Hypothalamus (tissue), 51 donors: ENCODE measurements at places on chromosomes 6 and 20.

GRCh38 chr6:143234734-143235133 lies 174.0 kb downstream of the AIG1 start:
- DNase-seq, result no peak

GRCh38 chr6:149190224-149190831 lies 127.2 kb upstream of the TAB2 start:
- DNase-seq, result no peak

DNA sequence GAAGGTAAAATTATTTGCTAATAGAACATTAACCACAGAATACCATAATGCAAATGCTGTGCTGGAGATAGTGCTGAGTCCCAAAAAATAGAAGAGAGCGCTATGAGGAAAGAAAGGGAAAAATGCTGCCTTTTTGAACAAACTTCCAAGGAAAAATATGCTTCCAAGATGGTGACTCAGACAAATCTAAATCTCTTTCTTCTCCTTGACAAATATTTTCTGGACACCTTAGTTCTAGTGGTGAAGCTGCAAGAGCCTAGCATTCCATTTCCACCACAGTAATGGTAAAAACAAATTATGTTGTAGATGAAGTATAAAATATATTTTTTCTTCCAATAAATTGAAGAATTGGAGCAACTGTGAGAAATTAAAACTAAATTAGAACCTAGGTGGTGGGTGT lies 155.6 kb upstream of the TBX18 start:
- no peak for DNase-seq

DNA sequence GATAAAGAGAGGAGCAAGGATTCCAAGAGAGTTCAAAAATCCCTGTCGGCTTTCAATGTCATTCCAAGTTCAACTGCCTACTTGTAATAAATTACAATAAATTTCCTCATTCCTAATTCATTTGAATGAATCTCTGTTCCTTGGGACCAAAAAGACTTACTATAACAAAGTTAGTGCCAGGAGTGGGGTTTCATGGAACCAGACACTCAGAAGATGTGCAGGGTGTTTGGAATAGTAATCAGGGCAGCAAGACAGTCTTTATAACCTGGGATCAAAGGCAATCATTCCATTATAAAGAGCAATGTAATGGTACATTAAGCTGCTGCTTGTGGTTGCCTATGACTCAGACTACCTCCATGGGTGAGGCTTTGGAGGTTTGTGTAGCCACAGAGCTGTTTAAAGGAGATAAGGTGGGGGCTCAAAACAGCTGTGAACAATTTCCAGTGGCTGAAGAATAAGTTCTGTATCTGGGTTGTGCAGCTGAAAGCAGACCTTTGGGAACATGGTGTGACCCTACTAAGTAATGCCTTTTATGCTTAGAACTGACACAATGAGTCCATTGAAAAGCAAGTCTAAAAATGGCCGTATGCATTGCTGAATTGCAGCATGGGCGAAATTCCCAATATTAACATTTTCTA lies 159.9 kb downstream of the LINC00237 start:
- no peak for DNase-seq

DNA sequence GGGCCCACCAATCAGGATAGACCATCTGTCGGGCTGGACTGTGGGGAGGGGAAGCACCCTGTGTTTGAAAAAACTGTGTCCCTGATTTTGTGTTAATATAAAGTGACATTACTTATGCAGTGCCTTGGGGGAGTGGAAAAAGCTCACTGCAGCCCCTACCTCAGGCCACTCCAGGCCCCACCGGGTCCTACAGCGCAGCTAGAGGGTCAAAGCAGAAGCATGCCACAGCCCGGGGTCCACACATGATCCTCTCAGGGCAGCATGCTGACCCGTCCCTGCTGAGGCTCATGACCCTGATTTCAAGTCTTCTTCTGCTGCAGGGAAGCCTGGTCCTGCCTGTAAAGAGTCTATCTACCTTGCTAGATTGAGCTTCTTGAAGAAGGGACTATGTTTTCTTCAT lies 133.0 kb upstream of the PLCB4 start:
- DNase-seq, result no peak

DNA sequence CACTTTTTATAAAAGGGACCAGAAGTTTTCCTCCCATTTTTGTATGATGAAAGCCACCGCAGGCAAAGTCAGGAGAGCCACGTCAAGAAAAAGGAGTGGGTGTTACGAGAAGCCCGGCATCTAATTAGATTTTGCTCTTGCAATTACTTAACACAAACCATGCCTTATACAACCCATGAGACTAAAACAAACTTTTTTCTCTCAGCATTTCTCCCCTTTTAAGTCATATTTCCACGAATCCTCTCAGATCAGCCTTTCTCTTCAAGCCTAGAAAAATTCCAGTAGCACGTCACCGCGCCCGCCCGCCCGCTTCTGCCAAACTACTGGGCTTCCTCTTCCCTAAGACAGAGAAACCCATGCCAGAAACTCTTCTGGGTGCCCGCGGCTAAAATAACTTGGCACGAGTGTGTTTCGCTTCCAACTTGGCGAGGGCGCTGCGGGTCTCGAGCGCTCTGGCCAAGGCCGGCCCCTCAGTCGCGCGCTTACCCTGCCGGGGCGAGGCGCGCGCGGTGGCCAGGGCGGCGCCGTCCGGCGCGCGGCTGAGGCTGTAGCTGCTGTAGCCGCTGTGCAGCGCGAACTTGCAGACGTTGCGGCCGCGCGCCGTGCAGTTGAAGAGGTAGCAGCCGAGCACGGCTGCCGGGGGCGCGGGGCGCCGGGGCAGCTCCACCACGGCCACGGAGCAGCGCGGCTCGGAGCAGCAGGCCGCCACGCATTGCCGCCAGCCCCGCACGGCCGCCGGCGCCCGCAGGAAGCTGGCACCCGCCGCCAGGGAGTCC lies 1.0 kb downstream of the LRP11 start:
- DNase-seq, result peak; percentile 51

DNA sequence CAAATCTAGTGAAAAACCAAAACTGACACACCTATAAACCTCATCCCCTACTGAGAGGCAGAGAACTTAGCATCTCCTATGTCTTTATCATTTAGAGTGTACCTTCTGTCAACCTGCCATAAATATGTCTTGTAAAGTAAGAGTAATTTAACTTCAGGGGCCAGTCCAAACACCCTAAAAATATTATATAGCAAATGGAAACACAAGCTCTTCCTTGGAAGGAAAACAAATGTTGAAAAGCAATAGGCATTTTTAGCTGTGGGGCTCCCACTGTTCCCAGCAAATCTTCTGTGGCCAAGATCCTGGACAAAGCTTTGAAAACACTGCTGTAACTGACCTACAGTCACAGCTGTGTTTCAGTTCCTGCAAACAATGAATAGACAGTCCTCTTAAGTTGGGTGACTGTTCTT lies 140.0 kb upstream of the RNF217 start:
- DNase-seq, result no peak

GRCh38 chr6:31401403-31401802 lies 2.0 kb upstream of the MICA start:
- no peak for DNase-seq

DNA sequence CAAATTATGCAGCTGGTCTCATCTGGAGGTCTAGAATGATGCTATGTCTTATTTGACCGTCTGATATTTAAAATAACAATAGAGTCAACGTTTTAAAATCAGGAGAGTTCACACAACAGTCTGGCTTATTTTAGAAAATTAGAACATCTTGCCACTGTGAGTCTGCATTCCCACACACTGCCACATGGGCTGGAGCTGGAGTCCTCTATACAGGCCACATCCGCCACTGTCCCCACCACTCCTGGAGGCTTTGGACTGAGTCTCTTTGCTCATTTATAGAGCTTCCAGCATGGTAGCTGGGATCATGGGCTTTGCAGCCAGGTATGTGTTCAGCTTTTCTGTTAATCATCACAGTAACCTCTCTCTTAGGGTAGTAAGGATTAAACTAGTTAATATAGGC lies 68.8 kb upstream of the ZNFX1 start:
- DNase-seq, result no peak

DNA sequence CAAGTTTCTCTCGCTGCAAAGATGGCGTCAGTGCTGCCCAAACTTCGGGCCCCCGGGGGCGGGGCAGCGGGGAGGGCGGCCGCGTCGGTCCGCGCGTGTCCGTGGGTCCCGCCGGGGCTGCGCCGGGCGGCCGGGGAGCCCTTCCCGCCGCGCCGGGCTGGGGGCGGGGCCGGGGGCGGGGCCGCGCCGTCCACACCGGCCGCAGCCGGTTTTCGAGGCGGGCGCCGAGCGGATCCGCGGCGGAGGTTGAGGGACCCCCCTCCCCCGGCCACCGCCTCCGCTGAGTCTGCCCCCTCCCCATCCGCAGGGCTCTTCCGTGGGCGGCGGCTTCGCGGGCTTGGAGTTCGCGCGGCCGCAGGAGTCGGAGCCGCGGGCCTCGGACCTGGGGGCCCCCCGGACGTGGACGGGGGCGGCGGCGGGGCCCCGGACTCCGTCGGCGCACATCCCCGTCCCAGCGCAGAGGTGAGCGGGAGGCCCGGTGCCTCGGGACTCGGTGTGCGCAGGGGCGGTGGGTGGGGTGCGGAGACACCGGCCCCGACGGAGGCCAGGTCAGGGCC lies 572 bp downstream of the SLC2A4RG start:
- DNase-seq, result no peak

DNA sequence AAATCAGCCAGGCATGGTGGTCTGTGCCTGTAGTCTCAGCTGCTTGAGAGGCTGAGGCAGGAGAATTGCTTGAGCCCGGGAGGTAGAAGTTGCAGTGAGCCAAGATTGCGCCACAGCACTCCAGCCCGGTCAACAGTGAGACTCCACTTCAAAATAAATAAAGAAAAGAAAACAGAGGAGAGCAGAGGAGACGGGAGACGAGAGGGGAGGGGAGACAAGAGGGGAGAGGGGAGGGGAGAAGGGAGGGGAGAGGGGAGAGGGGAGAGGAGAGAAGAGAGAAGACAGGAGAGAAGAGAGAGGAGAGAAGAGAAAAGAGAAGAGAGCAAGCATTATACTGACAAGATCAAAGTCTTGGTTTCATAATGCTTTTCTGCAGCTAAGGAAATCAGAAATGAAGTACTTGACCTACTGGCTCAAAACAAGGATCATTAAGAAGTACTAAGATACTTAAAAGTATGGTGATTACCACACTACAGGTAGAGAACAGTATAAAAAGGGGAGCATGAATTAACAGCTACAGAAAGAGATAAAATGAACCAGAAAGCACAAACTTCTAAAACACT lies 30.5 kb downstream of the FAM8A1 start:
- no peak for DNase-seq

- no peak for DNase-seq
Measured at GRCh38 chr6:71138376-71138775, 150.2 kb upstream of the OGFRL1 start.

GRCh38 chr6:90478789-90479602 lies 107.9 kb downstream of the MAP3K7 start:
- DNase-seq, result peak; percentile 78

DNA sequence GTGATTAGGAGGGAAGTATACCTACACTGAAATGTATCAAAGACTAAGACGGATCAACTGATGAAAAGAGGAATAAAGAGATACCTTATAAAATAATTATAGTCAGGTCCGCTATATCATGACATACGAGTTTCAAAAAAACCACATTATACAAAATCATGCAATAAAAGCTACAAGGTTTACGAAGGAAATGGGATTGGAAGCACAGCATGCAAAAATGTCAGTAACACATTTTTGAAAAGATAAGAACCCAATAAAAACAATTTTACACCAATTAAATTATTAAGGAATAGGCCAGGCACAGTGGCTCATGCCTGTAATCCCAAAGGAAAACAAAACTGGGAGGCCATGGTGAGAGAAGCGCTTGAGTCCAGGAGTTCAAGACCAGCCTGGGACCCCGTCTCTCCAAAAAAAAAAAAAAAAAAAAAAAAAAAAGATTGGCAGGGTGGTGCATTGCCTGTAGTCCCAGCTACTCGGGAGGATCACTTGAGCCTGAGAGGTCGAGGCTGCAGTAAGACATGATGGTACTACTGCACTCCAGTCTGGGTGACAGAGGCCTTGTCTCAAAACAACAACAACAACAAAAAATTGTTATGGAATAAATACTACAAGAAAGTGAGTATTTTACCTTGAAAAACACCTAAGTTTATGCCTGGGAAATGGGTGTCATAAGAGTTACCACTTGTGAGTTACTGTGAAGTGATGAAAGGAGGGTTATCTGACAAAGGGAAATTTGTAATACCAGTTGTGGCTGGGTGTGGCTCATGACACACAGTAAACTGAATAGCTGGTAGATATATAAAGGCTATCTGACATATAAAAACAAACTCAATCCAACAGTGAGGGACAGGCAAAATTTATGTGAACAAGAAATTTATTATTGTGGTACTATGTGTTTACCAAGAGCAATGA lies 45.2 kb downstream of the RANBP9 start:
- no peak for DNase-seq

DNA sequence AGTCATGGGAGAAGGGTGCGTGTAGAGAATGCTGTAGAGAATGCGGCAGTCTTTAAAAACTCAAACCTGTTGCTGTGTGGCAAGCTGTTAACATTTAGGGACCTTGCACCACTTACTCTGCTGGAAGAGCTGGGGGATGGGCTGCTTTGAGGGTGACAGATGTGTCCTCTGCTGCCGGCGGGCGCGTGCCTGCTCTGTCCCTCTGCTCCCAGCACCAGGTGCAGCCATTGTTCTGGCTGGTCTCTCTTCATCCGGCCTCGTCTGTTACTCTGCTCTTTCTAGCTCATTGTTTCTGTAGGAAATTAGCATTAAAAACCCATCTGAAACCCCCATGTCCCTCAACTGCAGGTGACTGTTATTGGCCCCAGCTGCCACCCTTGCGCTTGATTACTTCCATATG lies 78.5 kb downstream of the CBFA2T2 start:
- peak; percentile 78 for DNase-seq

- DNase-seq, result no peak
Measured at GRCh38 chr20:56793916-56794315, 164.8 kb downstream of the TFAP2C start.

DNA sequence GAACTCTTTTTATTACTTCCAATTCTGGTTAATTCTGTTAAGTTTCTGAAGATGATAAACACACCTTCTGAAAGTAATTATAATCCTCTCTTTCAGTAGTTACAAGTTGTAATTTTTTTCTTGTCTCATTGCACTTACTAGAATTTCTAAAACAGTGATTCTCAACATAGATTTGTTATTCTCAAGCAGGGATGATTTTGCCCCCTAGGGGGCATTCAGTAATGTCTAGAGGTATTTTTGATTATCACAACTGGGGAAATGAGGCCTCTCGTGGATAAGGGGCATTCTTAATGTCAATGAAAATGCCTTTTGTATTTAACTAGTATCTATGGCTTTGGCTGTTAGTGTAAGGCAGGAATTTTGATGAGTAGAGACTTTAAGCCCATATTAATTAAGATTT lies 39.4 kb upstream of the MAFB start:
- DNase-seq, result no peak

DNA sequence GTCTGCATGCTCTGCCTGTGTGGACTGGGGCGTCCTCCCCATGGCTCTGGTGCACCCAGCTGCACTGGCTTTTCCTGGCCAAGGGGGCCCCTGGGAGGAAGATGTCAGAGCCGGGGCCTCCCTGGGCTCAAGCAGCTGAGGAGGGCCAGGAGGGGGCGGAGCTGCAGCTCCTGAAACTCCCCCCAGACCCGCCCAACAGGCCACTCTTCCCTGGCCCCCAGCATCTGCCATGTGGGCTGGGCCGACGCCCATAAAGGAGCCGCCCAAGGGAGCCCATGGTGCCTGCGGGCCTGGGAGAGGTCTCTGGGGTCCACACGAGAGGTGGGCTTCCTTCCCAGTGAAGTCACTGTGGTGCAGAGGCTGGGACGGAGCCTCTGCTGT lies 4.0 kb downstream of the RBBP8NL start:
- no peak for DNase-seq
